PC-9 (cell line): ENCODE measurements at places on chromosomes 1 and 21. TPM values are rescaled to one million over a fixed set of nuclear protein-coding genes. Genes with fewer than 3 reads are reported as not detected.

S100A2 gene
- 145 and 147 TPM in 2 replicates for total RNA-seq

AVPR1B gene
- total RNA-seq: not detected in 2 replicates

RGS13 gene
- total RNA-seq: not detected in 2 replicates

GRCh38 chr1:118188411-118188810, 3.4 kb upstream of the SPAG17 start:
- H3K27me3 ChIP-seq: peaks cover 5% of the 10 kb centered on the region; the same call in 1 of the 2 replicates
- DNase-seq: no peak
- H3K36me3 ChIP-seq: no peaks in the 10 kb centered on the region

TMEM82 gene
- total RNA-seq: not detected in 2 replicates
